ENCODE measurements at places on chromosomes 3 and 15. TPM values are rescaled to one million over a fixed set of nuclear protein-coding genes. Genes with fewer than 3 reads are reported as not detected.

Gene CCR8
- polyA plus RNA-seq, result not detected

Gene RBP2
- 0.96 TPM for polyA plus RNA-seq

Gene RBMS3
- polyA plus RNA-seq, result 13.0 TPM

Gene GABRB3
- 7.4 TPM for polyA plus RNA-seq

Gene CHRNA5
- 5.7 TPM for polyA plus RNA-seq

Gene PRSS50
- 1.2 TPM for polyA plus RNA-seq

Gene PGBD4
- 0.97 TPM for polyA plus RNA-seq

Gene FRMD5
- polyA plus RNA-seq, result 1.4 TPM

DNA sequence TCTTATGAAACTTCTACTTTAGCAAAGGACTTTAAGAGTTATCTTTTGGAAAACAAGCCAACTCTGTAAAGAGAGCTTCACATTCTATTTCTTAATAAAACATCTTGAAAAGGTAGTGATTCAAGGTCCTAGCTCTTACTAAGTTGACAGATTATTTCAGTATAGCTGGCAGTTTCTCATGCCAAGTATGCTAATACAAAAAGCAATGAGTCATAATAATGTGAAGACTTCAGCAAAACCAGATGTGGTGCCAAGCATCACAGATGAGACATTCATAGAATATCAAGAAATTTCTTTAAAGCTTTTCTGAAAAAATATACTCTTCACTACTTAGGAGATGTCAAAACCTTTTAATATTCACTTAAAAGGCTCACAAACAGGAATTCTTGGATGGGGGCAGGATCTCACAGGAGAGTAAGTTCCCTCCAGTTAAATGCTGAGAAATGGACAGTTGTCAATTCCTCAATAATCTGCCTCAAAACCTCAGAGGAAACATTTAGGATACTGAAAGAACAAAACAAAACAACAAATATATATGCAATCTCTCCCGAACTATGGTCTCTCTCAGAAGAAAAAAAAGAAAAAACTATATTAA lies 45.6 kb downstream of the DCBLD2 start:
- DNase-seq, result no peak

DNA sequence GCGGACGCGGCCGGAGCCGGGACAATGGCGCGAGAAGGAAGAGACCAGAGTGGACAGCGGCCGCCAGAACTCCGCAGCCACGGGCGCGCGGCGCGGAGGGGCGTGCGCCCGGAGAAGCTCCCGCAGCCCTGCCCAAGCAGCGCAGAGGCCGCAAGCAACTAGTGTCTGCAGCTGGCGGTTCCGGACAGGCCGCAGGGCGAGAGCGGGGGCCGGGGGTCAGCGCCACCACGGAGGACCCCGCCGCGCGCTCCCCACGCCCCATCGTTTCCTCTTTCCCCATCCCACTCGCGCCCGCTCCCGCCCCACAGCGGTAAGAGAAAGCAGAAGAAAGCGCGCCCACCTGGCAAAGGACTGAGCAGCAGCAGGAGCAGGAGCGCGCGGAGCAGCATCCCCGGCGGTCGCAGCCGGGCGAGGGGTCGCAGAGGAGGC lies 440 bp downstream of the PRTG start:
- DNase-seq, result peak; percentile 39

DNA sequence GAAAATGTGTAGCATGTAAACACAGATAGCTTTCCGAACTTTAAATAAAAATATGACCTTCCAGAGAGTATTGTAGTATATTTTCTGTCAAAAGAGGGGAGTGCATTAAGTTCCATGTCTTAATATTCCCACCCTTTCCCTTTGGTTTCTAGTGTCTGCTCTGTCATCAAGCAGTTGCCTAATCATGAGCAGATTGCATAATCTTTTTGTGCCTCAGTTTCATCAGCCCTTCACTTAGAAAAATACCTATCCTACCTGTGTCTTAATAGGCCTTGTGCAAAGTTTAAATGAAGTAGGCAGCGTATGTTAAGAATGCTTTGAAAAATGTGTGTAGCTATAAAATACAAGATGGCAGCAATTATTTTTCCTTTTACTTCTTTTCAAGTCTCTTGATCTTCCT lies 52.8 kb downstream of the CALML4 start:
- DNase-seq, result no peak

DNA sequence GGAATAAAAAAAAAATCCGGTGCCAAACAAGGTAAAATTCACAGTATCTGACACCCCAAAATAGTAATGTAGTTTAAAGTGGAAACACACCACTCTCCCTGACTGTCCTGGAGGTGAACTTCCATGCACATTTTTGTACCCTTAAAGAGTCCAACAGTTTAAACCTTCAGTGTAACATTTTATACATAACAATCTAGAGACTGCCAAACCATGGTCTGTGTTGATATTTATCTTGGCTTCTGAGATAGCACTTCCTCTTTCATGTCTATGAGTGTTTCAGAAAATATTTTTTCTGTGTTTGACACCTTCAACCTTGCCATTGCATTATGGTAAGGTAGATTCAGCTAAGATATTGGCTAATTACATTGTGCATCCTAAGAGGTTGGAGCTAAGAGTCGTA lies 13.9 kb downstream of the TMEM45A start:
- DNase-seq, result no peak

DNA sequence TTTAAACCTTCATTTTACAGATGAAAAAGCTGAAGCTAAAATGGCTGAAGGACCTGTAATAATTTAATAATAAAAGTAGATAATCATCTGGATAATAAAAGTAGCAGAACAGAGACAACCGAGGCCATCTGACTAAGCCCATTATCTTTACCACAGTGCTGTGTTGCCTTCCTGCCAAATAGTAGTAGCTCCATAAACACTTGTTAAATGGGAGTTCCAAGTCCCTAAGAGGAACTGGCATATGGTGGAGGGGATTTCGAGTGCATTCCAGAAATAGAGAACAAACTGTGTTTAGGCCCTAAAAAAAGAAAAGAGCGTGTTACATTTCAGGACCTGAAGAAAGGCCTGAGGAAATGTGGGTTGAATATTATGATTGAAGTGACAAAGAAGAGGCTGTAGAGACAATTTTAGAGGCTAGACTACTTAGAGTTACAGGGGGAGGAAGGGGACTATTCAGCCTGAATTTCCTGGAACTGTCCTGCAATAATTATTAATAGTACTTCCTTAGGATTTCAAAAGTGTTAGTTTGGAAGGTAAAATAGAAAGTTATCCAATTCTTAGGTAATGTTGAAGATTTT lies 424.3 kb downstream of the ROBO2 start:
- no peak for DNase-seq

GRCh38 chr3:161332792-161333191 lies 38.5 kb downstream of the SPTSSB start:
- DNase-seq, result no peak

DNA sequence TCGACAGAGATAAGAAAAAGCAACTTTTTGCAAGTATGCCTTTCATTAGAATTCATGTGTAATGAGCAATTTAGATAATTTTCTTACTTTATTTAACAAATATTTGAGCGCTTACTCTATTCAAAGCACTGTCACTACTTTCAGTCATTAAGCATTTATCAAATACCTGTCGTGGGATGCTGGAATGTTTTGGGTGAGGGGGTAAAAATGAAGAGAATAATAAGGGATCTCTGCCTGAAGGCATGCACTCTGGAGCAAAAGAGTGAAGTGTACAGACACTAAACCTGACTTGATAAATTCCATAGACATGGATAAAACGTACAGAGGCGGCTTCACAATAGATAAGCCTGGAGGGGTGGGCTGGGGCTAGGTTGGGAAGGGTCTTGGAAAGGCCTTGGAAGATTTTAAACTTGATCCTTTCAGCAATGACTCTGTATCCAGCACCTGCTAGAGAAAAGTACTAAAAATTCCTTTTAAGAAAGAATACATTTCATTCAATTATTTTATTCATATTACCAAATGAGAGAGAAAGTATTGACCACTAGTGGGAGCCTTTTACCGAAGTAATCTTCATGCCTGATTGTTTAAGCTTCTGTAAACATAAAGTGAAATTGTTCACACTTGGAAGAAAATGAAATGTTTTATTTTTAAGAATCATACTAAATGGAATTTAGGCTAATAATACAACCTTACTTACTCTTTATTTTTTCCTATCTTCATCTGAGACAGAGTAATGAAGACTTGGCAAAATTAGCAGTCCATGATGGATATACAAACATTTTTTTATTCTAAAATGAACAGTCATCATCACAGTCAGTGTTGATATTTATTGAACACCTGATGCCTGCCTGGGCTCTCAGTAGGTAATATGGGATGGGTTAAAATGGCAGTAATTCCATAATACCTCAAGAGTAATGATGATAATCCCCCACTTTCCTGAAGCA lies 113.2 kb downstream of the PPP2R3A start:
- no peak for DNase-seq

GRCh38 chr15:99454941-99455788 lies 110.6 kb upstream of the MEF2A start:
- no peak for DNase-seq

DNA sequence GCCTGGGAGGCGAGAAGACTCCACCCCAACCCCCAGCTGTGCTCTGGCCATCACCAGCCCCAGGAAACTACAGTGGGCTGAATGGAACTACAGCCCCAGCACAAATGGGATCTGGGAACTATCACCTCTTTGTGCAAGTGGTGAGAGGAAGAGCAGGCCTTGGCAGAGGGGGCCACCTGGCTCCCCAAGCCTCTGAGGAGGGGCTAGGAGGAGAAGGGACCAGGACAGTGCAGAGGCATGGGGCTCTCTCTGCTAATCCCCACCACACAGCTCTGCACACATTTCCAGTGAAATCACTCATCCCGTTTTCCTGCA lies 31.6 kb downstream of the KY start:
- no peak for DNase-seq

DNA sequence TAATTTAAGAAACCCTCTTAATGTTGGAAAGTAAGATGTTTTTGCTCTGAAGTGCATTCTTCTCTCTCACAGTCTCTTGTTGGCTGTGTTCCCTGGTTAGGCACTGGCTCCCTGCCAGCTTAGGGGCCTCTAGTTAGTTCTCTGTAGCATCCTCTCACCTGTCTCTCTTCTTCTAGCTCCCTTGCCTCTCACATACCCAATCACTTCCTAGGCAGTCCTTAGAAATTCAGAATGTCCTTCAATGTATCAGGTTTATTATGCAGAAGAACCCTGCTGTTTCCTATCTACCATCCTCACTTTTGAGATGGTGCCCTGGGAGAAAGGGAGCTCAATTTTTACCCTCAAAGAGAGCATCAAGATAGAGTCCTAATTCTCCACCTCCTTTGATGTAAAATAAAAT lies 36.2 kb upstream of the CPNE4 start:
- no peak for DNase-seq

DNA sequence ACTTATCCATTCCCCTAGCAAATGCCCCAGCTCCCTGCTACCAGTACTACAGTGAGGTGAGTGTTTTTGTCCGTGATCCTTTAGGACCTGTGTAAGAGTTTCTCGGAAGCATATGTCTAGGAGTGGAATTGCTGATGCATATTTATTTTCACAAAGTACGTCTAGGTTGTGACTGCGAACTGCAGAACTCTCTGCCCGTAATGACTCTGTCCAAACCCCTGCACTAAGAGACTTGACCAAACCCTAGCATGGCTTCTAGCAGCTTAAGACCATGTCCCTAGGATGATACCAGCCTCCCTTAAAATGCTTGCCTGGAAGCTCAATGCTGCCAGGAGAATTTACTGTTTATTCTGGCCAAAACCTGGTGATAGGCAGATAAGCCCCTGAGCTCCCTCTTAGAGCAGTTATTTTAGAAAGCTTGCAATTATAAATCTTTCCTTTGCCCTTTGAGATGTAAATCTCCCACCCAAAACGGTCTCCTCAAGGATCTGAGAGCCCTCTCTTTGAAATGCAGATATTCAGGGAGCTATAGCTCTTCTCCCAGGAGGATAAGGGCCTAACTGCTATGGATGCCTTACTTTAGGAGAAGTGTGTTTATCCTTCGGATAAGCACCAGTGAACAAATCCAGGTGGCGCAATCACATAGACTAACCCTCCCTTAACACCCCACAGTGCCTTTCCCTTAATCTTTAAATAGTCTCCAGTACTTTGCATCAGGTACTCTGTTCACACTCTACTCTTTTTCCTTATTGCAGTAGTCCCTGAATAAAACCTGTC lies 14.7 kb upstream of the CA12 start:
- DNase-seq, result no peak

DNA sequence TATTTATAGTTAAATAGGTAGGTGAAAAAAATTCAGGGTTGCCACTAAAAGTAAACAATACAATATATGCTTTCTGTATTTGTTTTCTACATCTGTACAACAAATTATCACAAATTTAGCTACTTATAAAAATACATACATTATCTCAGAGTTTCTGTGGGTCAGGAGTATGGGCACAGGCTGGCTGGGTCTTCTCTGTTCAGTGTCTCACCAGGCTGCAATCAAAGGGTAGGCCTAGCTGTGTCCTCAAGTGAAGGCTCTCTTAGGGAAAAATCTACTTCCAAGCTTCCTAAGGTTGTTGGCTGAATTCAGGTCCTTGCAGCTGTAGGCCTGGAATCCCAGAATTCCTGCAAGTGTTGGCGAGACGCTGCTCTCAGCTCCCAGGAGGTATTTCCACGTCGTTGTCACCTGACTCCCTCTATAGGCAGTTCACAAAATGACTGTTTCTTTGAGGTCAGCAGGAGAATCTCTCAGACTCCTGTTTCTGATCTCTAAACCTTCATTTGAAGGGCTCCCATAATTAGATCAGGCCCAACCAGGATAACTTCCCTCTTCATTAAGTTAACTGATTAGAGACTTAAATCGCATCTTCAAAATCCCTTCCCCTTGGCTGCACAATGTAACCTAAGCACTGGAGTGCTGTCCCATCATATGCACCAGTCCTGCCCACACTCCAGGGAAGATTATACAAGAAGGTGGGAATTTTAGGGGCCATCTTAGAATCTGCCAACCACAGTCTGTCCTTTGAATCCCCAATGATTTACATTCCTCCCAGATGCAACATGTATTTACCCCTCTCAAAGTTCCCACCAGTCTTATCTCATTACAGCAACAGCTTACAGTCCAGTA lies 296.6 kb downstream of the SUCLG2 start:
- no peak for DNase-seq

GRCh38 chr15:100094127-100094510 lies 247.7 kb downstream of the ADAMTS17 start:
- no peak for DNase-seq

DNA sequence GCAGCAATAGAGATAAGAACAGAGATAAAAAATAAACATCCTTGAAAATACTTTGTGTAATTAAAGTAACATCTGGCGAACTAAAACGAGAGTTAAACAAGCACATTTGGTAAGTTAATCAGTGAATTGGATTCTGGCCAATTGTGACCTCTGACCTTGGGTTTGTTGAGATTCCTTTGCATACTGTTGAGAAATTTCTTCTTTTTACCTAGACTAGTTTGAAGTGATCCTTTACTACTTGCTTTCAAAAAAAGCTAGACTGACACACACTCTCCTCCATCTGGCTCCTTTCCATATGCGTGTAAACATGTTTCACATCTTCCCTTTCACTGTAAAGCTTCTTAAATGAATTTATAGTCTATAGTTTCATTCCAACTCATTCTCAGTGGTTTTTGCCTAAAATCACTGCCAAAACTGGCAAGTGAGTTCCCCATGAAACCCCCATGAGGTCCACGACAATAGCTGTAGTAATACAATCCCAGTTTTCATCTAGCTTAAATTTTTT lies 17.3 kb upstream of the GBE1 start:
- no peak for DNase-seq

- DNase-seq, result no peak
Measured at GRCh38 chr3:108428586-108428985, 81.8 kb downstream of the MYH15 start.

GRCh38 chr3:135272026-135272669 lies 477.1 kb downstream of the EPHB1 start:
- DNase-seq, result no peak
